Nephron progenitor cell (in vitro differentiated cells): ENCODE measurements at places on chromosomes 6 and 20.
A peak's percentile ranks its signal among the peaks of the same experiment; 100 is the strongest.

- H3K4me1 ChIP-seq: peaks cover 85% of the 10 kb centered on the region
- H3K4me3 ChIP-seq: no peak overlapping the region
- peak overlapping the region; percentile 87 for H3K27ac ChIP-seq
- H3K36me3 ChIP-seq: peaks cover 4% of the 10 kb centered on the region
- DNase-seq: peak; percentile 69
- peaks cover 15% of the 10 kb centered on the region for H3K27me3 ChIP-seq
These were observed 73.9 kb upstream of the DUSP22 start for GRCh38 chr6:218153-219018.

DNA sequence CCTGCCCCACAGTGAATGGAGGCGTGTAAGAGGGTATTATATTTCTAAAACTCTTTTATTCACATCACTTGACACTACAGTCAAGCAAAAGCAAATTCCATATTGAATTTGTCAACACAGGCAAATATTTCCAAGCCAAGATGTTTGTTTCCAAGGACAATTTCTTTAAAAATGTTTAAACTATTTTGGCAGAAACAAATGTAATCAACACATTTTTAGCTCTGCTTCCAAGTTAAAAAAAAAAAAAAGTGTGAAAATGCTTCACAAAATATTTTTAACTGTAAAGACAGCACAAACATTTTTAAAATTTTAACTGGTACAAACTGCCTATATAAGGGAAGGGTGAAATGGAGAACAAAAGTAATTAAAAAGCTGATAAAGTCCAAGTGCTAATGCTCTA is 44.9 kb upstream of the DST start:
- H3K4me3 ChIP-seq: no peak overlapping the region
- H3K27ac ChIP-seq: no peak overlapping the region
- H3K27me3 ChIP-seq: no peaks in the 10 kb centered on the region
- H3K4me1 ChIP-seq: no peaks in the 10 kb centered on the region
- no peak for DNase-seq

GRCh38 chr6:170584954-170585498 is 589 bp upstream of the PDCD2 start:
- H3K27me3 ChIP-seq: peaks cover 6% of the 10 kb centered on the region
- peak overlapping the region; percentile 100 for H3K4me3 ChIP-seq
- no peak for DNase-seq
- peak overlapping the region; percentile 96 for H3K27ac ChIP-seq
- peaks cover 27% of the 10 kb centered on the region for H3K36me3 ChIP-seq
- peaks cover 22% of the 10 kb centered on the region for H3K4me1 ChIP-seq

DNA sequence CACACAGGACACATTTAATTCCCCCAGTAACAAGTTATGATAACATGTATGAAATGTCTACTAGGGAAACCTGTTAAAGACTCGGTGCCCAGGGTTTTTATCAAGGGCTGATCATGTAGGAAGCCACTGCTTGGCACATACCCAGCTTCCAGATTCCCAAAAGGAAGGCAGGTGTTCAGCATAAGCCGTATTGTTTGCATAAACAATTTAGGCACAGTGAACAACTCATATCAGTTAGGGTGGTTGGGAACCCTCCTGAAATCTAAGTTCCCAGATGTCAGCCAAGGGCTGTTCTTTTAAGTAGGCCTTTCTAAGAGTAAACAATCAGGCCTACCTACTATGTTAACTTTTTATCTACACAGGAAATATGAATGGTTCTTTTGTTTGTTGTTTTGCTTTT is 74.1 kb downstream of the ASXL1 start:
- H3K27ac ChIP-seq: peak overlapping the region; percentile 5
- H3K4me3 ChIP-seq: no peak overlapping the region
- no peak for DNase-seq
- H3K4me1 ChIP-seq: no peaks in the 10 kb centered on the region

GRCh38 chr6:51738614-51739013 is 348.8 kb downstream of the PKHD1 start:
- no peaks in the 10 kb centered on the region for H3K36me3 ChIP-seq
- no peak overlapping the region for H3K4me3 ChIP-seq
- DNase-seq: no peak
- H3K27ac ChIP-seq: peak overlapping the region; percentile 49

DNA sequence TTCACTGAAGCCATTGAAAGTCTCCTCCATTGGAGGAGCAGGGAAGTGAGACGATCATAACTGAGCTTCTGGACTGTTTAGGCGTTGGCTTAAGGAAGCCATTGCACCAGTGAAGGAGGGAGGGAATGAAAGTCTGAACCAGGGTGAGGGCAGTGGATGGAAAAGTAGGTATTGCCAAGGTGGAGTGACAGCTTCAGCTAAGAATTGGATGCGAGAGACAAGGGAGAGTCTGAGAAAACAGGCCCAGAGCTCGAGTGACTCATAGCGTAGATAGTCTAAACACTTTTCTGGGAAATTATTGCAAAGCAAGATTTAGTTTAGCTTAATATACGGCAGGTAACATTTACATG is 4.5 kb downstream of the DSP start:
- no peak for DNase-seq
- peaks cover 27% of the 10 kb centered on the region for H3K36me3 ChIP-seq
- H3K27ac ChIP-seq: peak overlapping the region; percentile 65
- H3K4me3 ChIP-seq: peak overlapping the region; percentile 98
- H3K4me1 ChIP-seq: peaks cover 61% of the 10 kb centered on the region

DNA sequence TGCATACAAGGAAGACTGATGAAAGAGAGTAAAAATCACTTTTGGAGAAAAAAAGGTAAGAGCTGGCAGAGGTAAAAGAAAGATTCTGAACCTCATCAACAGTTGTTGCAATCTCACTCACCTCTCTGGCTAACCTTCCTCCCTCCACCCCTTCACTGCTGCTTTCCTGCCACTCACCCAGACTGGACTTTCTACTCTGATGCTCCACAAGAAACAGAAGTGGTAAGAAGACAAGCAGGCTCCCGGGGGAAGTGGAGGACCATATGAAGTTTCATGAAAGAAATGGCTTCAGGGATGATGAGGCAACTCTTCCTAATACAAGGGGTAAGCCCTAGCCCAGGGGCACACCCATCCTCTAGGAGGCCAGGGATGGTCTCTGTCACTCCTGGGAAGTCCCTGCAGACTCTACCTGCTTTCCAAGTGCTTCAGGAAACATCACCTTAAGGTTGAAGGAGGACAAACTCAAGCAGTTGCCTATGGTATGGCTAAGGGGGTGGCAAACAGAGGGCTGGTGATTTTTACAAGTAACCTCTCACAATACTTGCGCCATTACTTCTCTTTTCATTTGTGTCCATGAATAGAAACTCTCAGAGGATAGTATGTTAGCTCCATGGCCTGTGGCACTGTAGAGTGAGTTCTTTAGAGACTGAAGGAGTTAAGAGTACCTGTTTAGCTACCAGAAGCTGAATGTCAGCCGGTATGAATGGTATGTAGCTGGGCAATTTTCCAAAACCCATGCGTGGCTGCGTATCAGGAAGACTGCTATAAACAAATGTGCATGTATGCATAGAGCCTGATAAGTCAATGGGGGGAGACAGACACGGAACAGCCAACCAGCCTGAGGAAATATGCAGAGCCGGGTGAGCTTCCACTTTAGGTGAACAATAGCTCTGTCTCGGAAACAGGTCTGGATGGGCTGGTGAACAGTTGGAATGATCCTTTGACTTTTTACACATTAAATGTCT is 112.0 kb downstream of the BACH2 start:
- H3K27me3 ChIP-seq: no peaks in the 10 kb centered on the region
- H3K4me3 ChIP-seq: no peak overlapping the region
- peaks cover 9% of the 10 kb centered on the region for H3K36me3 ChIP-seq
- no peak overlapping the region for H3K27ac ChIP-seq
- no peak for DNase-seq

DNA sequence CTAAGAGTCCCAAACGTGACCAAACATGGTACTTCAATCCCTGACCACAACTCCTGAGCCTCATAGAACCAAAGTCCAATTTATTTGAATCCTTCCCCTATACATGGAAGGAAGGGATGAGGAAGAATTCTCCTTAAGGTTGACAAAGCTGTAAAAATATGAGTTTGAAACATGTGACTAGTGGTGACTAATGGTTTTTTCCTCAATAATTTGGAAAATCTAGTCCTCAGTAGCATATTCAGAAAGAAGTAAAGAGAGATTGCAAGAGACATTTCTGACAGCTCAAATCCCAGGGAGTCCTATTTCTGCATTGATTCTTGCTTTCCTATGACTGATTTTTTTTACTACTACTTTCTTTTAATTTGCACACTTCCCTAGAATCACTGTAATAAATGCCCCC is 443.7 kb downstream of the FRK start:
- no peaks in the 10 kb centered on the region for H3K4me1 ChIP-seq
- no peak overlapping the region for H3K27ac ChIP-seq
- no peak overlapping the region for H3K4me3 ChIP-seq
- peaks cover 9% of the 10 kb centered on the region for H3K27me3 ChIP-seq
- no peak for DNase-seq

DNA sequence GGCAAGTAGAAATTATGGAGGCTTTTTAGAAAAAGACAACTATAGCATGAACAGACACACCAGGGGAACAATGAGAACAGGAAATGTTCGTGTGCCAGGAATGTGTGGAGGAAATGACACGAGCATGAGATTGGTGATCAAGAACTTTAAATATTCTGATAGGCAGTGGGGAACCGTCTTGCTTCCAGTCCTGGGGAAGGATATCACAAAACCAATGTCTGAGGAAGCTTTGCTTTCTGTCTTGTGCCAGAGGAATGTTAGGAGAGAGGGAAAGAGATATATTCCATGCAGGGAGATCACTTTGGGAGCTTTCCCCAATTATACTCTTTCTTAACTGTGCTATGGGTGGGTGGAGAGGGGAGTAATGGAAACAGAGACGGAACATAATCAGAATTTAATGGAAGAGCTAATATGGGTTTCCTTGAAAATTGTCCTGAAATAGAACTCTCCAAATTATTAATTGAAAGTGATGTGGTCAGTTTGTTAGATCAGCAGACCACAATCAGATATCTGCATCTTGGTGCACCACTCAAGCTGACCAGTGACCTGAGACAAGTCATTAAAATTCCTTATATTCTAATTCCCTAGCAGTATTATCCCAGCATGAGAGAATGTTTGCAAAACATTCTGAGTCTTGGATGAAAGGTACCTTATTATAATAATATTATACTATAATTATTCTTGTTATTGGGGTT is 178.2 kb downstream of the SOX4 start:
- peak overlapping the region; percentile 95 for H3K27ac ChIP-seq
- peaks cover 29% of the 10 kb centered on the region for H3K36me3 ChIP-seq
- no peaks in the 10 kb centered on the region for H3K27me3 ChIP-seq
- no peak overlapping the region for H3K4me3 ChIP-seq

GRCh38 chr6:88629838-88630494 is 333.5 kb downstream of the RNGTT start:
- no peak for DNase-seq
- H3K4me3 ChIP-seq: no peak overlapping the region
- peaks cover 21% of the 10 kb centered on the region for H3K4me1 ChIP-seq
- no peak overlapping the region for H3K27ac ChIP-seq
- H3K36me3 ChIP-seq: no peaks in the 10 kb centered on the region

DNA sequence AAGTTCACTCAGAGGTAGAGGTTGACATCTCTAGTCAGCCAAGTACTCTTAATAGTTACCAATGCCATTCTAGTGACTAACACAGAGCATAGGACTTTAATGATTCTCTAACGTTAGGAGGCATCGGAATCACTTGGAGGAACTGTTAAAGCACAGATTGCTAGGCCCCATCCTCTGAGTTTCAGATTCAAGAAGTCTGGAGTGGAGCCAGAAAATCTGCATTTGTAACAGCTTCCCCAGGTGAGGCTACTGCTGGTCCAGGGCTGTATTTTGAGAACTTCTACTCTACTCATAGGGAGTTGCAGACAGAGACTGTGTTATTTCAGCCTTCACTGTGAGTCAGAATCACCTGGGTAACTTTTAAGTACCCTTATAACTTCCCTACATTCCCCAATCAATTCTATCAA is 5.7 kb downstream of the LMBRD1 start:
- no peak for DNase-seq
- H3K36me3 ChIP-seq: peaks cover 7% of the 10 kb centered on the region
- H3K27ac ChIP-seq: no peak overlapping the region
- H3K4me1 ChIP-seq: peaks cover 20% of the 10 kb centered on the region
- H3K4me3 ChIP-seq: no peak overlapping the region
- no peaks in the 10 kb centered on the region for H3K27me3 ChIP-seq

- no peaks in the 10 kb centered on the region for H3K36me3 ChIP-seq
- peaks cover 6% of the 10 kb centered on the region for H3K27me3 ChIP-seq
- no peak overlapping the region for H3K4me3 ChIP-seq
- no peak for DNase-seq
- H3K4me1 ChIP-seq: peaks cover 23% of the 10 kb centered on the region
- H3K27ac ChIP-seq: no peak overlapping the region
These were observed 53.4 kb upstream of the UTRN start for GRCh38 chr6:144231721-144232120.

DNA sequence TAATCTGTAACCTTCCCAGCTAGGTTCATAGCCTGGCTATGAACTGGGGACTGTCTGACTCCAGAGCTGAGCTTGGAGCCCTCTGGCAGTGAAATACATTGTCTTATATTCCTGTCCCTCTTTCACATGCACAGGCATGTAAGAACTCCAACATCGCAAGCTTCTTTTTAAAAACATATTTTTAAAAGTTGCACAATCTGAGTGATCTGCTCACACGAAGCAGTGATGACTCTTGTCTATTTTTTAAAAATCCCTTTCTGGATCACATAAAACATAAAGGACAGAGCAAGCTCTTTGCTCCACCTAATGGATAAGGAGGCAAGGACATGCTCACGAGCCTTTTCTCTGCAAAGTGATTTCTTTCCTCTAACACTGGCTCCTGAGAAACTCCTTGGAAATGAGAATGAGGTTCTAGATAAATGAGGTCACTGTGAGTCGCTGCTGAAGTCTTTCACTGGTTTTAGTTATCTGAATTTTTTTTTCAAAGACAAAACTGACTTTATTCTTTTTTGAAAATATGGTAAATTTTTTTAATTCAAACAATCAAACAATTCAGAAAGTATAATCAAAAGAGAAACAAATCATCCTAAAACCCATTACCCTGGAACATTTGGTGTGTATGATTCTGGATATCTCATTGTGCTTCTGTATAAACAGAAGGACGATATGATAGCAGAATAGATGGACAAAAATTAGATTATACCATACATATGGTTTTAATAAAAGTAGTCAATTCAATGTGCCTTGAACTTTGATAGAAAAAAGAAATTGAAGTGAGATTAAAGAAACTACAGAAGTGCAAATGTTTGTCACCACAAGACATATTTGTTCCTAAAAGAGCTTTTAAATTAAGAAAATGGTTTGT is 30.8 kb downstream of the IL20RA start:
- H3K27ac ChIP-seq: no peak overlapping the region
- H3K4me1 ChIP-seq: no peaks in the 10 kb centered on the region
- no peaks in the 10 kb centered on the region for H3K27me3 ChIP-seq
- no peak for DNase-seq
- no peak overlapping the region for H3K4me3 ChIP-seq
- no peaks in the 10 kb centered on the region for H3K36me3 ChIP-seq

- H3K4me3 ChIP-seq: no peak overlapping the region
- H3K27ac ChIP-seq: no peak overlapping the region
- no peaks in the 10 kb centered on the region for H3K36me3 ChIP-seq
- no peaks in the 10 kb centered on the region for H3K4me1 ChIP-seq
- no peaks in the 10 kb centered on the region for H3K27me3 ChIP-seq
These were observed 62.0 kb upstream of the TASP1 start for GRCh38 chr20:13700761-13701160.
